ENCODE measurements at places on chromosomes 12 and 14.

- no peak for DNase-seq
Measured at GRCh38 chr12:64173456-64173855, 48.6 kb downstream of the KICS2 start.

DNA sequence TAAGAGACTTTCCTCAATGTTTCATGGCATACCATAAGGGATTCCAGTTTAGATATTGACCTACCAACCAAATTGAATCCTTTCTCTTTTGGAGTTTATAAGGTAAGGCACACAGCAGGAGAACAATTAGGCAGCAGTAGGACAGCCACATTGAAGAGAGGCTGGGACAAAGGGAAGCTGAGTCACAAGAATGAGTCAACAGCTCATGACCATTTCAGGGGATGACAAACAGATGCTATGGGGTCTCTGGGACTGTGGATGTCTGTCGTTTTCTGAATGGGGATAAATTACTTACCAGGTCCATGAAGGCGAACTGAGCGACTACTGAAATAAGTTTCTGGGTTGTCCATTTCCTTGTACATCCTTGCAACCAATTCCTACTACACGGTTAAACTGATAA is 48.6 kb upstream of the E2F7 start:
- DNase-seq, result no peak

- DNase-seq, result no peak
Measured at GRCh38 chr12:133106253-133106652, 23.8 kb downstream of the ZNF891 start.

- no peak for DNase-seq
Measured at GRCh38 chr14:70886421-70887206, 20.6 kb upstream of the PCNX1 start.

GRCh38 chr14:87601036-87601435 is 391.9 kb downstream of the GALC start:
- DNase-seq, result no peak

GRCh38 chr12:46946137-46946536 is 120.3 kb upstream of the SLC38A4 start:
- DNase-seq, result no peak

DNA sequence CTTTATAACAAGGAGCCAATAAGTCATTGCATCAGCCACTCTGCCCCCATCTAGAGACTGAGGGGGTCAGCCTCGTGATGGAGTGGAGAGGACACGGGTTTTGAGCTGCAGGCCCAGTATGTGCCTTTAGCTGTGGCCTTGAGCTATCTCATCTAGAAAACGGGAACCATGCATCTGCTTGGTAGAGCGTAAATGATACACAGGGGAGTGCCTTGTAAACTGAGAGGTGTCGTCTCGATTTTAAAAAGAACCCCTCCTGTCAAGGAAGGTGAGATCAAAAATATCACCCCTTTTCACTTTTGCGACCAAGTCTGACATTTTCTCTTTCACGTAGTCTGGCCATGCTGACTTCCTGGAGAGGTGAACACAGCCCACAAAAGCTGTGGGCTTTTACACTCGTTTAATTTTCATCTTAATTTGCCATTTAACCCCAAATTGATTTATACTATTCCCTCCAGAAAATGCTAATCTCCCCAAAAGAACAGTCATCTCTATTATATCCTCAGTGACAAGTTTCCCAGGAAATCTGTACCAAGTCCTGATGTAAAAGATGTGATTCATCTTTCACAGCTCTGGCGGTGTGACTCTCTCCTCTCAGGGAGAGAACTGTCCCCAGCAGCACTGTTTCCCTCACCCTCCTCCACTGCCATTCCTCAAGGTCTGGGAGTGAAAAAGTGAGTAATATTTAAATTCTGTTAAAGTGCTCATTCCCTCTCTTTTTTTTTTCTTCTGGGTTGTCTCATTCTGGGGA is 30.6 kb downstream of the VCPKMT start:
- DNase-seq, result no peak

DNA sequence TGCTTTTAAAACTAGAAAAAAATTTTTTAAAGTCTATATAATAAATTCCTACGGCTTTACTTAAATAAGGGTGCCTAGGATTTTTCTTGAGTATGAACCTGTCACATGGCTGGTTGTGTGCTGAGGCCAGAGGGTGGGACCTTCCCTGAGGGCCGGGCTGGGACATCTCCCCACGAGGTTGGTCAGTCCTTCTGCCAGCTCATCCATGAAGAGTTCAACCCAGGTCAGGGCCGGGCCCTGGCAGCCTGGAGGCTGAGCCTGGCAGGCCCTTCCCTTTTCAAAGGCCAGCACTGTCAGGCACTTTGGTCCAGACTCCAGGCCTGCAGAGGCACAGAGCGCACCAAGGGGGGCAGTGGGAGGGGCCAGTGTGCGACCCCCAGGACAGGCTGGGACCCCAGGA is 31.7 kb downstream of the TNFAIP2 start:
- DNase-seq, result no peak

All from NCI-H345 (cell line).